ENCODE measurements at places on chromosomes 5 and 9.

DNA sequence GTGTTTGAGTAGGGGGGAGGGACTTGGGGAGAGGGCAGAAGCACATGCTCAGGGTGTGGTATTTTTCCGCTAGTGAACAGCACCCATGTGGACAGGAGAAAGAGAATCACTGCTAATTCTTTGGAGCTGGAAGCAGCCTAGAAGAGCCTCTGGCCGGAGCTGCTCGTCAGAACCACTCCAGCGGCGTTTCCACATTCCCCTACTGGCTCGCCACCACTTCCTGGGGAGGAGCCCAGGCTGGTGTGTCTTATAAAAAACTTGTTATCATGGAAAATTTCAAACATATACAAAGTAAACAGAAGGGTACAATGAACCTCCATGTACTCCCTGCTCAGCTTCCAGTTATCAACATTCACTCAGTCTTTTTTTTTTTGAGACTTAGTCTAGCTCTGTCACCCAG, 26.7 kb downstream of the LHX2 start:
- DNase-seq, result no peak

DNA sequence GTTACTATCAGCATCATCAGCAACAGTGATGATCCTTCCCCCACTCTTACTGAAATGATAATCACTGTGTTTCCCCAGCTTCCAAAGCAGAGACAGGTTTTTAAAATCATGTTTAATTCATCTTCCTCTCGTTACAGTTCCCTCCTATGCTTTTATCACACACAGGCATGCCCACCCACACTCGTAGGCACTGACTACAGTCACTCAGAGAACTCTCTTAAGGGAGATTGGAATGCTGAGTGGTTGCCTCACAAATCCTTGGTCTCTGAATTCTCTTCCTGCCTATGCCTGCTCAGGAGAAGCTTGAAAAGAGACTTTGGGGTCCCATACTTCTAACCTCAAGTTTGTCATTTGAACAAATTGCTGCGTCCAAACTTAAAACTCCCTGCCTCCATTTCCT, 179.2 kb downstream of the FRMD3 start:
- no peak for DNase-seq

DNA sequence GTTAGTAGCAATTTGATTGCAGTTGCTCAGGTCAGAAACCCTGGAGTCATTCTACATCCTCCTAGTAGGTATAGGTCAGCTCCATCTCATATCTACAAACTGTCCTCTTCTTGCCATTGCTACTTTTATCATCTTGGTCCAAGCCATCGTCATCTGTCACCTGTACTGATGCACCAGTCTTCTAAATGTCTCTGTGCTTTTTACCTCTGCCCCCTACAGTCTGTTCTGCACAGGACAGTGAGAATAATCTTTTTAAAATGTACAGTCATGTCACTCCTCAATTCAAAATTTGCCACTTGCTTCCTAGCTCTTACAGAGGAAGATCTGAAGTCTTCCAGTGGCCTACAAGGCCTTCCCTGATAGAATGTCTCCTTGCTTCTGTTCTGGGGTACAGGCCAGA, 6.8 kb downstream of the NNT start:
- DNase-seq, result no peak

DNA sequence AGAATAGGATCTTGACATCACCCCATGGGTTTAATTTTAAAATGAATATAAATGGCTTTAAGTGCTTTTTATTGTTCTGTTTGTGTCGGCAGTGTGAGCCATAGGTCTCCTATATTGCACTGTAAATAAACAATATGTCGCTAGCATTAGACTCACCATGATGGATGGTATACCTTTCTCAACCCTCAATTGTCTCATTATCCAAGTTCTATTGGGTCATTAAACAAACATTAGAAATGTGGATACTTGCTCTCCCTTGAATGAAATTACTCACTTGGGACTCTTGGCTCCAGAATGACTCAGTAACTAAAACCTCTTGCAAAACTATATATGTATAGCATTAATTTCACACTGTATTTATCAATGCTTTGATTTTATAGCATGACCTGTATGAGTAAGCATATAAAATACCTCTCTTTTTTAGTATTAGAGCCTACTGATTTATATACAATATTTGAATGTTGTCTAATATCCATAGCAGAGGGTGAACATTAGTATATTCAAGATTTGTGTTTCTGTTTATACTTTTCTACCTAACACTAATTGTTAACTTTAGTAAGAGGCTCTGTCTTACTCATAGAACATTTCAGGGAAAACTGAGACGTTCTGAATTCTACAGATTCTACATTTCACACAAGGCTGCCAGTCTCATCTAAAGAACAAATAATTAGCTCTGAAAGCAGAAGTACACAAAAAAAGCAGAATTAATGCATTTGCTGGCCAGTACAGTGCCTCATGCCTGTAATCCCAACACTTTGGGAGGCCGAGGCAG, 303.8 kb upstream of the PRR16 start:
- no peak for DNase-seq

DNA sequence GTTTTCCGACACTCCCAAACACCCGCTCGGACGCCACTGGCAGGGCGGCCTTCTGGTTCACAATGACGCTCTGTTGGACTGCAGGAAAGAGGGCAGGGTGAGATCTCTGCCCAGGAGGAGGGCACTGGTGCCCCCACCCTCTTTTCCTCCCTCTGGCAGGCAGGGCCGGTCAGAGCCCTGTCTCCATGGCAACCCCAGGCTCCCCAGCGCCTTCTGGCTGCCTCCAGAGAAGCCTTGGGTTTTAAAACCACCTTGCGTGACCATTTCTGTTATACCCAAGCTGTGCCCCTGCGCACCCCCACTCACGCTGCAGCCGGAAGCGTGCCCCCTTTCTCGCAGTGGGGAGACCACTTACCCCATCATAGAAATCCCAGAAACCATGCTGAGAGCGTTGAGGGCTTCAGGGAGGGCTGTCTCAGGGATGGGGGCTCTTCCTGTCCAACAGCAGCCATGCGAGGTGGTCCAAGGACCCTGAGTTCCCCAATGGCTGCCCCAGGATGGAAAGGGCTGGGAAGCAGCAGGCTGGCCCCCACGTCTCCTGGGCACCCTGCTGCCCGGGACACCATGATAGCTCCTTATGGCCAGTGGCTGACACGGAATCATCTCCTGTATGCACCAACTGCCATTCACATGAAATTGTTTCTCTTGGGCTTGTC, 7.3 kb downstream of the C9orf50 start:
- no peak for DNase-seq
